ENCODE measurements at places on chromosomes 2 and 18.

GRCh38 chr2:45184606-45185005, 175.4 kb upstream of the SIX2 start:
- peak; percentile 58 for DNase-seq

DNA sequence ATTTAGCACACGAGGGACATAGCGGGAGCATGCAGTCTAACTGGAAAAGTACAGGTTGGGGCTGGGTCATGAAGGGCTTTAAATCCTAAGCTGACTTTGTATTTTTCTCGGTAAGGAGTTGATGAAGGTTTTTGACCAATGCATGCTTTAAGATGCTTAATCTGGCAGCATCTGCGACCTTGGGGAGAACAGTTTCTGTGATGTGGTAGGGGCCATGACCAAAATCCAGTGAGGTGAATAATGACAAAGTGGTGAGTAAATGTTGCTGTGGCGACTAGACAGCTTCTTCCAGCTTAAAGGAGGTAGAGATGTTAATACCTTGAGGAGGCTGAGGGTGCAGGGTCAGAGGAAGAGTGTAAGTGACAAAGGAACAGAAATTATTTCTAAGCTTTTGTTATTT, 174.6 kb upstream of the ALPP start:
- DNase-seq, result no peak

- DNase-seq, result no peak
These were observed 436.2 kb upstream of the NXPH2 start for GRCh38 chr2:139216435-139216834.

- no peak for DNase-seq
These were observed 702.4 kb upstream of the RAB6C start for GRCh38 chr2:129276978-129277584.

GRCh38 chr18:42363446-42364441, 408.7 kb downstream of the PIK3C3 start:
- no peak for DNase-seq

GRCh38 chr2:52269696-52270485, 1238.0 kb upstream of the NRXN1 start:
- no peak for DNase-seq

DNA sequence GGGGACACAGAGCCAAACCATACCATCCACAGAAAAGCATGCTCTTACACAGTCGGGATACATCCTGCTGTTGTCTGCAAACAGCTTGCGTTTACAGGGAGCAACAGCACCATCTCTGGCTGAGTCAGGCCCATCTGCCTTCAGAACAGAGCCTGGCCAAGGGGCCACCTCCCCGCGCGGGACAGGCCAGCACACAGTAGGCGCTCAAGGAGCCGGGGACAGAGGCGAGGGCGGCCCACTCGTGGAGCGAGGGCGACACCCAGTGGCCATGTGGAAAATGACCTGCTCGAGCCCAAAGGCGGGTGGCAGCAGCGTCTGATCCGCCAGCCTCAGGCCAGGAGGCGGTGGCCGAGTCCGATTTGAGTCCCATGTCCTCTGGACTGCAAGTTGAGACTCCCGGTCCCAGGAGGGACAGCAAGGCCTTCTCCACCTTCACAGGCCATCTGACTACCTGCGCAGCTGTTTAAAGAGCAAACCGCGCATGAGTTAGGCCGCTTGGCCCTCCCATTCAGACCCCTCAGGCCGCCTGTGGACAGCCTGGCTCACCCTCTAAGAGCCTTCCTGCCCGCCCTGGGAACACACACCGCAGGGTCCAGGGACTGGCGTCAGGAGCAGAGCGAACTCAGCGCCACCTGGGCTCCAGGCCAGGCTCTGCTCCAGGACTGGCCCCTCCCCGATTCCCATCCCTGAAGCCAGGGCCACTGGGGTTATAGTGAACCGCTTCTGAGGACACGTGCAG, 38.3 kb downstream of the TTC32 start:
- peak; percentile 93 for DNase-seq

GRCh38 chr18:37383036-37383785, 182.4 kb downstream of the CELF4 start:
- DNase-seq, result no peak

DNA sequence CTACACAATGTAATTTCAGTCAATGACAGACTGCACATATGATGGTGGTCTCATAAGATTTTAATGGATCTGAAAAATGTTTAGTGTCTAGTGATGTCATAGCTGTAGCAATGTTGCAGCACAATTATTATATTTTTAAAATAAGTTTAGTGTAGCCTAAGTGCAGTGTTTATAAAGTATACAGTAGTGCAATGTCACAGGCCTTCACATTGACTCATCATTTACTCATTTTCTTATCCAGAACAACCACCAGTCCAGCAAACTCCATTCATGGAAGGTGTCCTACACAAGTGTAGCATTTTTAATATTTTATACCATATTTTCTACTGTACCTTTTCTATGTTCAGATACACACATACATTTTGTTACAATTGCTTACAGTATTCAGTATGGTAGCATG, 663.1 kb downstream of the ERBB4 start:
- DNase-seq, result no peak

GRCh38 chr2:133026536-133027177, 356.7 kb upstream of the LYPD1 start:
- DNase-seq, result no peak

DNA sequence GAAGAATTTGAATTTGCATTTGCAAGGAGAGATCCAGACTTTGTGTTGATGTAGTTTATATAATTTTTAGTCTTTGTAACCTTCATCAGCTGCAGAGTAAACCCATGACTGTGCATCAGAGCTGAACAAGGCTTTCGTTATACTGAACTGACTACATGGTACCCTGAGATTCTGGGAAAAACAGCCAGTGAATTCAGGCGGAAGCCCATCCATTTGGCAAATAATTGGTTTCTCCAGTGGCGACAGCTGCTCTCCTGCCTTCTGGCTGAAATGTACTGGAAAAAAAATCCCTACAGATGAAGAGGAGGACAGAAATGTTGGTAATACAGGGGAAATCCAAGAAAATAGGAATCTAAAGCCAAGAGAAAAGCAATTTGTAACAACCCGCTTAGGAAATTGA, 657.5 kb upstream of the CDH7 start:
- DNase-seq, result no peak

DNA sequence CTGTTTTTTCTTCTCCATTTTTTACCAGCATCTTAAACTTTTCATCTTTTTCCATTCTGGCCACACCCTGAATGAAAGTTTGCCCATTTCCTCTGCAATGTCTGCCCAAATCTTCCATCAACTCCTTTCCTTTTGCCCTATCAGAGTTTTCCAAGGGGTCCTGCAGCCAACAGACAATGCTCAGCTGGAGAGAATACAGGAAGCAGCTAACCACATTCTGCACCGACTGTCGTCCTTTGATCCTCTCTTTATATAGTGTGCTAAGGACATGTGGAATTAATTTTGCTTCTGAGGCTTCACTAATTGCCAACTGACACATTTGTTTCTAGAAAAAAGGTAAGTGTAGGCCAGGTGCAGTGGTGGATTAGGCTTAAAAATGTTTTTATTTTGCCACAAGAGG, 50.5 kb upstream of the DLX2 start:
- no peak for DNase-seq

GRCh38 chr2:28583899-28584553, 88.2 kb downstream of the PLB1 start:
- peak; percentile 95 for DNase-seq

DNA sequence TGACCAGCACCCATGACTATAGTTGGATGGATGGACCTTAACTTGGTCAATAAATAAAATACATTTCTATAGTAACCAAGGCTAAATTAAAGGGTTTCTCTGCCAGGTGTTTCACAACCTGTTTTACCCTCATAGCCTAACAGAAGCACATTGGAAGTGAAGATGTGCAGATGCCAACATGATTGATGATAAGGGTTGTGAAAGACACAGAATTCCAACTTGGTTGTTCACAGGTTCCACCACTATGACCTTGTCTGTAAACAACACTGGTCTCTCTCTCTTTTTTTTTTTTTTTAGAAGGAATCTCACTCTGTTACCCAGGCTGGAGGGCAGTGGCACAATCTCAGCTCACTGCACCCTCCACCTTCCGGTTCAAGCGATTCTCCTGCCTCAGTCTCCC, 37.5 kb upstream of the PTH2R start:
- no peak for DNase-seq

DNA sequence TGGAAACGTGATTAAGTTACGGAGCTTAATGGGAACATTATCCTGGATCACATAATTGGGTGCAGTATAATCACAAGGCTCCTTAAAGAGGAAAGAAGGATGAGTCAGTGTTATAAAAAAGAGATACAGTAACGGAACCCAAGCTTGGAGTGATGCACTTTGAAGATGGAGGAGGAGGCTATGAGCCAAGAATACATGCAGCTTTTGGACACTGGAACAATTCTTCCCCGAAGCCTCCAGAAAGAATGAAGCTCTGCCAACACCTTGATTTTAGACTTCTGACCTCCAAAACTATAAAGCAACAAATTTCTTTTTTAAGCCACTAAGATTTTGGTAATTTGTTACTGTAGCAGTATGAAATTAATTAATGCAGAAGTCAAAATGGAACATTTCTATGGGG, 85.1 kb downstream of the CDH7 start:
- no peak for DNase-seq

- DNase-seq, result no peak
These were observed 240.5 kb downstream of the AGPS start for GRCh38 chr2:177633111-177633510.

DNA sequence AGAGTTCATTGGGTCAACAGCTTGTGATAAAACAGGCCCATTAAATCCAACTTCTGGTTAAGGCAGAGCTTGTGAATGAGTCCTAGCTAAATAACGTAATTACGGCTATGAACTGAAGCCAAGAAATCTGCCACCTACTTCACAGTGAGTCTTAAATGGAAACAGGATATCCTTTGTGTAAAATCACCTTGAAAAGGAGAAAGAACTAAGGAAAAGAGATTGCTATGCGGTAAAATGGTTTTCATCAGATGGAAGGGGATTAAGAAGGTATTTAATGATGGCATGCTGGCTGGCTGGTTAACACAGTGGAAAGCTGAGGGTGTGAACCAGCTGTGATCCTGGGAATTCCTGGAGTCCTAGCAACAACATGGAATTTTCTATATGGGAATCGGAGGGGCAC, 156.6 kb downstream of the DOK6 start:
- DNase-seq, result no peak

- peak; percentile 78 for DNase-seq
These were observed 114.8 kb downstream of the PLB1 start for GRCh38 chr2:28610583-28611201.

- DNase-seq, result no peak
These were observed 355.5 kb downstream of the EPHA4 start for GRCh38 chr2:221216636-221217035.

GRCh38 chr18:73296686-73297085, 428.9 kb upstream of the NETO1 start:
- DNase-seq, result no peak

DNA sequence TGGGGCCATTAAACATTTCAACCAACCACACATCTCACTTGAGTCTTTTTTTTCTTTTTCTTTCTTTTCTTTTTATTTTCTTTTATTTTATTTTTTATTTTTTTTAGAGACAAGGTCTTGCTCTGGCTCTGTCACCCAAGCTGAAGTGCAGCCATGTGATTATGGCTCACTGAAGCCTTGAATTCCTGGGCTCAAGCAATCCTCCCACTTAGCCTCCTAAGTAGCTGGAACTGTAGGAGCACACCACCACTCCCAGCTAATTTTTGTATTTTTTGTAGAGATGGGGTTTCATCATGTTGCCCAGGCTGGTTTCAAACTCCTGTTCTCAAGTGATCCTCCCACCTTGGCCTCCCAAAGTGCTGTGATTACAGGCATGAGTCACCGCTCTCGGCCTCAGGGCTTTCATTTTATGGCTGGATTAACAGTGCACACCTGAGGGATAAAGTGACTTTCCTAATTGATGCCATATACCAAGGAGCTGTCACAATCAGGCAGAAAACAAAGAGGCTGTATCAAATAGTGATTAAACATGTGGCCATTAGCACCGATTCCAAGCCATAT, 21.5 kb downstream of the KIAA2012 start:
- DNase-seq, result no peak

GRCh38 chr18:2906704-2907549, 60.1 kb downstream of the EMILIN2 start:
- peak; percentile 81 for DNase-seq

- DNase-seq, result no peak
These were observed 2.6 kb upstream of the THUMPD2 start for GRCh38 chr2:39781697-39782096.

- peak; percentile 94 for DNase-seq
These were observed 62.6 kb downstream of the NFATC1 start for GRCh38 chr18:79458131-79458838.

DNA sequence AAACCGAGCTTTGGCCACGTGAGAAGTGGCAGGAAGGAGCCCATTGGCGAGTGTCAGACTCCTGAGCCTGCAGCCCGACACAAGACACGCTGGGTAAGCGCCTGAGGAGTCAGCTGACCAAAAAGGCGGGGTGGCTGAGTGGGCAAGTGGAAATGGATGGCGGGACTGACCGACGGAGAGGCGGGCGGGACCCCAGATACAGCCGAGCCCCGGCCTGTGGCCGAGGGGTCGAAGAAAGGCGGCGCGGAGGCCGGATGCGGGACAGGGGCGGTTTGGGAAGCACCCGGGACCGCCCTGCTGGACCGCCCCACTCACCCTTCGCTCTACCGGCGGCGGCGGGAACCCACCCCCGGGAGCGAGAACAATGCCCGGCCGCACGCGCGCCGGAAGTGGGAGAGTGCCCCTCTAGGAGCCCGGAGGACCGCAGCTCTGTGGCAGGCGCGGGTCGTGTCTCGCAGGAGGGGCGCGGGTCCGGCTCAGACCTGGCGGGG, 22.8 kb downstream of the ZSCAN30 start:
- peak; percentile 93 for DNase-seq

DNA sequence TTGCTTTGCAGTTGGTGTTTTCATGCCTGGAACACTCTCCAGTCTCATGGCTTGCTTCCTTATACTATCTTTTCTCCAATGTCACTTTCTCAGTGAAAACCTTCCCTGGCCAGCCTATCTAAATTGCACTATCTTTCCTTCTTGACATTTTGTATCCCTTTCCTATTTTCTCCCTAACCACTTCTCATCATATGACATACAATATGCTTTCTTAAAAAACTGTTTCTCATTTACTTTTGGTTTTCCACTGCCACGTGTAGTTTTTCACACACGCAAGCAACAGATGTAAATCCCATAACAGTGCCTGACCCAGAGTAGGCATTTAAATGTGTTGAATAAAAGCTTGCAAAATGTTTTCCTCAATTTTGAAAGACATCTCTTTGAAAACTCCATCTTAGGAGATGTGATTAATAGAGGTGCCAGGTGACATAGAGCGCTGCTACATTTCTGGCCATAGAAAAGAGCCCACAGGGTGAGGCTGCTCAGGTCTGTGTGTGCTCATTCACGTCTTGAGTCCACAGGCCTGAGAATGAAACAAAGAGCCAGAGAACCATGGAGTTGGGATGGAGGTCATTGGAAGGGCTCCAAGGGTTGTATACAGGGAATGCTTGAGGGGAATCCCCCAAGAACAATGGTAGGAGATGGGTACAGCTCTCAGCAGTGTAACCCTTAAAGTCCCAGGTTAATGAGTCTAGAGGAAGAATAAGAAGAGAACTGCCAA, 12.7 kb downstream of the ZNF24 start:
- no peak for DNase-seq

DNA sequence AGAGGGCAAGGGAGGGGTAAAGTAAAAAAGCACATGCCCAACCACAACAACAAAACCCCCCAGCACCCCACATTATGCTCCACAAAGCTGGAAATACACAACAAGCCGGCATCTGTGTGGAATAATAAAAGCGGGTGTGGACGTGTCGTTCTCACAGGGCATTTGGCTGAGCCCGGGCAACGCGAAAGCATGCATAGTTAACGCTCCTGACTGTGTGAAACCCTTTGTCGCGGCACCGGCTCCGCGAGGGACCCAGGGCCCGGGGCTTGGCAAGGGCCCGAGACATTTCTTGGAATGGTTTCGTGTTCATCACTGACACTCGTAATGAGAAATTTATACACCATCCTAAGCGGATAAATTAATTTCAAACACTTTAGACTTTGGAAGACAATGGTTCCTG, 165.6 kb downstream of the INHBB start:
- DNase-seq, result peak; percentile 61
